ENCODE measurements at places on chromosomes 12 and 14.

DNA sequence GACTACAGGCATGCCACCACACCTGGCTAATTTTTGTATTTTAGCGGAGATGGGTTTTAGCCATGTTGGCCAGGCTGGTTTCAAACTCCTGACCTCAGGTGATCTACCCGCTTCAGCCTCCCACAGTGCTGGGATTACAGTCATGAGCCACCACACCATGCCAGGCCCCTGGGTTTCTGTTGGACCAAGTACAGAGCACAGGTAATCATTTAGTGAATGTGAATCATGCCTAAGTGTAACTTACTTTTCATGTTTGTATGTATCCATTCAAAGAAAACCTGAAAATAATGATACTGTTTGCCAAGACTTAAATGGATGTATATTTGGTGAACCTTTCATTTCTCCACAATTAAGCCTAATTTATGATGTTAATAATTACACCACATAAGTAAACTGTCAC, 65.9 kb downstream of the FGD6 start:
- no peak for DNase-seq

DNA sequence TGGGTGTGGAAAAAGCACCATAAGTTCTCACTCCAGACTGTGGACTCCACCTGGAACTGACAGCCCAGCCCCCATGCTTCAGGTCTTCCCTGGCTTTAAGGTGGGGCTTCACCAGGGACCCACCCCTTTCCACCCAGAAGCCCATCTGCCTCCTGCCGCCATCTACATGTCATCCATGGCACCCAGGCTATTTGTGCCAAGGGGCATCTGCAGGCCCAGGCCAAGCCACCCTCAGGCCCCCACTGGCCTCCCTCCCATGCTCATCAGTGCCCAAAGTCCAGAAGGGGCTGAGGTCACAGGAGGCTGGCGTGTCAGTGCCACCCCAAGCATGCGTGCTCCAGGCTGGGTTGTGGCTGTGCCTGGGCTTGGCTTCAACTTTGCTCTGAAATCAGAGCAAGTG, 212.2 kb upstream of the DIO3 start:
- DNase-seq: no peak

DNA sequence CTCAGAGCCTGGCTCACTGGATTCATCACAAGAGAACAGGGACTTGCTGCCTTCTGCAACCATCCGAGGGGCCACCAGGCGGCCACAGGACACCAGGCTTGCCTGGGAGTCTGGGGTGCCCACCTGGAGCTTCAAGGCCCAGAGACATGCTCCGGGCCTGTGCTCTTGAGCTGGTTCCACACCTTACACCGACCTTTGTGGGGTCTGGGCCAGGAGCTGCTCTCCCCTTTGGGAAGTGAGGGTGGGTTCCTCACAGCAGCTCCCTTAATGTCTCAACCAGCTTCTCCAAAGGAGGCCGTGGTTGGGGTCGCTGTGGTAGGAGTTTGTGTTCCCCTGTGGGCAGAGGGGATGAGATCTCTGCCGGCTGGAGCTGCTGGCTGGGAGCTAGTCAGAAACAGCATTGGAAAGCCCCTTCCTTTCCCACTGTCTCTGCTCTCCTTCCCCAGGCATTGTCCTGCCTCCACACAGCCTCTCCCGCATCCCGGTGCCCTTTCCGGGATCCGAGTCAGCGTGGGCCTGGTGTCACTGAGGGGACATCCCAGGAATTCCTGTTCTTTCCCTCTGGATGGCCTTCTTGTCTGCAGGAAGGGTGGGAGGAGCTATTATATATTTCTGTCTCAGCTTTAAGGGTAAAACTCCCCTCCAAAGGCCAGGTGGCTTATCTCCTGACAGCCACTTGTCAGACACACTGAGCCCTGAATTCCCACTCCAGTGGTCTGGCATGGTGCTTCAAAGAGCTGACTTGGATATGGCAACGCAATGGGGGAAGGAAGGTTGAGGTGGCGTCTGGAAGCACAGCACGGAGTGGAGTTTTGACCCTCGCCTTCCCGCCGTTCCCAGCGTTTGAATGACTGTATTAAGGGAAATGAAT, 5.1 kb upstream of the PAPLN start:
- no peak for DNase-seq

DNA sequence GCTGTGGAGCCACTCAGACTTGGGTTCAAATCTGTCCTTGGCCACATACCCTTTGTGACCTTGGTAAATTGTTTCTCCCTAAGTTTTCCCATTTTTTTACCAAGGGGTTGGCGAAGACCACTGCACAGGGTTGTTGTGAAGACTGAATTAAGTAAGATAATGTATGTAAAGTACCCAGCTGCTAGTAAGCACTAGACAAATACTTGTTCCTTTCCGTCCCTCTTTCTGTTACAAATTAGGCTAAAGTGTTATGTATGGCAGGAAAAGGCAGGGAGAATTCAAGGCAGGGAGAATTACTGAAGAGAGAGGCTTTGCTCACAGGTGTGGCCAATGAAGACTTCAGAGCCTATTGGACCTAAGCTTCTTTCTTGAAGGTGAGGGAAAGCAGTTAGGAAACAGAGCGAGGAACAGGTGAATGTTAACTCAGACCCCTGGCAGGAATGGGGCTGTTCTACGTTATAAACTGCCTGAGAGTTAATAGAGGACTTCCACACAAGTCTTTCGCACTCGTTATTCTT, 25.9 kb downstream of the ABHD12B start:
- no peak for DNase-seq

- DNase-seq: no peak
Observed at GRCh38 chr12:7601406-7601805, 64.3 kb downstream of the APOBEC1 start.

- peak; percentile 45 for DNase-seq
Observed at GRCh38 chr14:22118899-22119477, 445.4 kb upstream of the OR4E1 start.

GRCh38 chr14:73777420-73777819, 63.2 kb upstream of the PNMA1 start:
- DNase-seq: no peak

DNA sequence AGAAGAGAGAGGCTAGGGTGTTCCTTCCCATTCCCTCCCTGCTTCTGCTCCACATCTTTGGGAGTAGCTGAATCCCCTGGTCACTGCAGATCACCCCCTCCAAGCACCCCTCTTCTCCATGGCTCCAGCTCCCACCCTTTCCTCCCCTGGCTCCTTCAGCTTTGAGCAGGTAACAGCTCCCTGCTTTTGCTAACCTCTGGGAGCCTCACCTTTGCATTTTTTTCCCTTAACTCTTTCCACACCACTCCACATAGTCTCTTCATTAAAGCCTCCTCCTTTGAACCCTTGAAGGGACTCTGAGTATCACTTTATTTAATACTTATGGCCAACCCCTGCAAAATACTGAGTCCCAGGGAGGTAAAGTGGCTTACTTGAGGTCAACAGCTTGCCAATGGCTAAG, 25.7 kb upstream of the SERPINA6 start:
- no peak for DNase-seq

DNA sequence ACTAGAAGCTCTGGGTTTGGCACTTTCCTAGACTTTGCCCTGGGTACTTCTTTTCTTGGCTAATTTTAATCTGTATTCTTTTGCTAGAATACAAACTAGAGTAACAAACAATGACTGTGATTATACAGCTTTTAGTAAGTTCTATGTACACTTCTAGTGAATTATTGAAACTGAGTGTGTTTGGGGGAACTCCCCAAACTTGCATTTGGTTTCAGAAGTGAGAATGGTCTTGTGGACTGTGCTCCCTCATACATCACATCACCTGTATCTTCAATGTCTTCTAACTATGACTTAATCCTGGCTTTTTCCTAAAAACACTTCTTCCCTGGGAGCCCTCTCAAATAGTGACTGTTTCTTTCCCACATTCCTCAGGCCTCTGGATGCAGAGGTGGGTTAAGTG, 23.6 kb upstream of the SSTR1 start:
- no peak for DNase-seq

- no peak for DNase-seq
Observed at GRCh38 chr12:71581206-71581605, 82.4 kb downstream of the ZFC3H1 start.

DNA sequence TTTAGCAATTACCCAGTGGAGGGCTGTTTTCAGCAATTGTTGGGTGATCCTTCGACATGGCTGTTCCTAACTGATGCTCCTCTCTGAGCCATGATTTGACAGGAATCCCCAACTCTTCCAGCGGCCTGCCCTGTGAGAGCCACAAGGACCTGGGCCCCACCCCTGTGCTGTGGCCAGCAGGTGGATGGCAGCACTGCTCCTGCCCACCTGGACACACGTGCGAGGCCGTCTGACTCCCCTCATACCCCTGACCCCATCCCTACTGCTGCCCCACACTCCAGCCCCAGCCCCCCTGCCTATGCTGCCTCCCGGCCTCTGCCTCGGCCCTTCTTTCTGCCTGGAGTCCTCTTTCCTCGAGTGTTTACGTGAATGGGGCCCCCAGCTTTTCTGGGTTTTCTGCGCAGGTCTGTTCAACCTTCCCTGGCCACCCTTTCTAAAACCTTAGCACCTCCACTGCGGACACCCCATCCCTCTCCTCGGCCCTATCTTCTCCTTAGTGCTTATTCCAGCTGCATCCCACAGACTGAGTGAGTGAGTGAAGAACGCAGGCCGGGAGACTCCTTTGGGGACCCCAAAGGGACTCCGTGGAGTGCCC, 111.4 kb downstream of the DICER1 start:
- no peak for DNase-seq

DNA sequence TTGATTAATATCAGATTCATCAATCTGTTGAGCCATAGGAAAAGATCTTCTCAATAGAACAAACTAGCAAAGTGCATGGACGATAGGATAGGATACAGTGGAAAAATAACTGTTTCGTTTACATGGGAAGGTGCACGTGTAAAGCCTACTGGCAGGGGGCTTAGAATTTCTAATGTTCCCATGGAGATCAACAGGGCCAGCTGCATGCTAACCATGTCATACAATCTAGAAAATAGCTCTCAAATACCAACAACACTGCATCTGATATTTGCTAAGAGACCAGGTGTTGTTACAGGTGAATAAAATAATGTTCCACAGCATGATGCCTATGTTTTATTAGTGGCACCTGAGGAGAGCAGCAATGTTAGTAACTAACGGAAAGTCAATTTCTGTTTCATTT, 72.5 kb downstream of the ACSS3 start:
- no peak for DNase-seq

DNA sequence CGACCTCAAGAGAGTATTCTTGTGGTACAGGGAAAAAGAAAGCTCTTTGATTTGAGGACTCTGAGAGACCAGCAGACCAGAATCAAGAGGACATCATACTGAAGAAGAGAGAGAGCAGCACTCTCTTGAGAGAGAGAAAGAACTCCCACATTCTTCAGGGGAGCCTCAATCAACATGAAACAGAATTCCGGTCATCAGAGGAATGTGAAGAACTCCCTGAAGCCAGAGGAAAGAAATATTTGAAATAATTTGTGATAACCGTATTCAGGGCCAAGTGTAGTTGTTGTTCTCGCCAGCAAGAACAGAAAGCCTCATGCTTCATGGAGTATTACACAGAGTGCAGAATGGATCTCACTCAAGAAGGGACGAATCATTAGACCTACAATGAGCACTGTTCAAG, 363.8 kb upstream of the TMEM132C start:
- DNase-seq: no peak

GRCh38 chr14:32018391-32019092, 58.6 kb upstream of the ARHGAP5 start:
- DNase-seq: no peak

- DNase-seq: peak; percentile 26
Observed at GRCh38 chr12:30457621-30458289, 237.9 kb downstream of the IPO8 start.

DNA sequence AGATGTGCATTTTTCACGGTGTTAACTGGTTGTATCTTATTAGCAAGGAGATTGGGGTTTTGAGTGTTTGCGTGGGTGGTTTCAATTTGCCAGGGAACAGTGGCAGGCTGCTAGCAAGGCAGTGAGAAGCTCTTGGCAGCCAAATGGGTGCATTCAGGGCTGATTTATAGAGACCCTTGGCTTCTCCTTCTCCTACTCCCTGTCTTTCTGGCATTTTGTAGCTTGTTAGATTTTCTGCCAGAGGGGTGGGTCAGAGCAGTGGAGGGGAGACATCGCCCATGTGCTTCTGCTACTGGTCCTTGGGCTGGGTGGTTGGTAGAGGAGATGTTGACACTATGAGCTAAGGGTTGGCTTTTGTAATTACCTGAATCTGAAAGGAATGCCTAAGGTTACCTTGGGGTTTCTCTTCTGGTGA, 9.6 kb downstream of the CALM1 start:
- no peak for DNase-seq

DNA sequence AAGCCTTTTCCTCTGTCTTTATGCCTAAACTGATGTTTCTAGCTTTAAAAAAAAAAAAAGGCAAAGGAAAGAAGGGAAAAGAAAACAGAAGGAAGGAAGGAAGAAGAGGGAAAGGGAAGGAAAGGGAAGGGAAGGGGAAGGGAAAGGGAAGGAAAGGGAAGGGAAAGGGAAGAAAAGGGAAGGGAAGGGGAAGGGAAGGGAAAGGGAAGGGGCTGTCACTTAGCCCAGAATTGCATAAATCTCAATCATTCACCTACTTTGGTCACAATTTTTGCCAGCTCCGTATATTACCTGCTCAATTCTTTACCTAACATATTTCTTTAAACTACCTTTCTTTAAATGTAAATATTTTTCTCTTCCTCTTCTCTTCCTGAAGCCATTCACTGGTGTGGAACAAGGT, 26.8 kb downstream of the CIT start:
- DNase-seq: no peak

DNA sequence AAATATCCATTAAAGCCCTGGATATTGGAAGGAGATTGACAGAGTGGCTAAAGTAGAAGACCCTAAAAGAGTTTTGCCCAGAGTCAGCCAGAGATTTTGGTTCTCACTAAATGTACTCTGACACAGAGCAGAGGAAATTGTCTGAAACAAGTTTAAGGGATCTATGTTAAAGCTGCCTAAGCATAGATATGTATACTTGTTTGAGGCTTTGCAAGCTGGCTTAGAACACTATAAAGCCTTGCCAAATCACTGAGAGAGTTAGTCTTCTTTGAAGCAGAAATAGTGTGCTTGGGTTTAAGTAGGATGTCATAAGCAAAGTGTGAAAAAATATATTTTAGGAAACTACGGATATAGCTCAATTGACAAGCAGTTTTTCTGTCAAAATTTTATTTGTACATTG, 653.5 kb downstream of the FSCB start:
- no peak for DNase-seq

DNA sequence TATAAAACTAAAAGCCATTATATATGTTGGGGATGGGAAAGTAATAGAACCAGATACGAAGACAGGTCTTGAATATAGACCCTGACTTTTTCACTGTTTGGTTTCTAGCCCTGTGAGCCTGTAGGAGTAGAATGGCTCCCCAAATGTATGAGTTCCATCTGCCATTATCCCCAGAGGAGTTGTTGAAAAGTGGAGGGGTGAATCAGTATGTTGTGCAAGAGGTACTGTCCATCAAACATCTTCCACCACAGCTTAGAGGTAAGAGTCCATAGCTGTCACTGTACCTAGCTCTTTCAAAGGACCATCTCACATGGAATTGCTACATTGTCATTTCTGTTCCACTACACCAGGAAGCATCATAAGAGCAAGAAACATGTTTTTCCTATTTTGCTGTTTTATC, 1.1 kb downstream of the NCAPD2 start:
- no peak for DNase-seq

GRCh38 chr14:51849097-51849496, 11.3 kb upstream of the GNG2 start:
- no peak for DNase-seq
